IPS DF 19.7 (cell line): ENCODE measurements at places on chromosomes 13 and 19.

DNA sequence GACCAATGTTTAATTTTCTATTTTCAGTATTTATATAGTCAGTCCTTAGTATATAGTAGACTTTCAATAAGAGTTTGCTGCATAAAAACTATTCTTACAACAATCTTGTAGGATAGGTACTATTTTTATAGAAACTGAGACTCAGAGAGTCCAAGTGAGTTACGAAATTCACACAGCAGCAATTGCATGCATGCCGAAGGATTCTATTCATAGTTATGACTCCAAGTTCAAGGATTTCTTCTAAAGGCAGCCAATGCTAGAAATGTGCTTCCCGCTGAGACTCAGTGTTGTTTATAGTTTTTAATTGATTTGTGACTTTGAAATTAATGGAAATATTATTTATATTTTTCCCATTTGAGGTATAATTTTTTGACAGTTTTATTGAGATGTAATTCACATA lies 62.7 kb upstream of the CSNK1A1L start:
- DNase-seq, result no peak

DNA sequence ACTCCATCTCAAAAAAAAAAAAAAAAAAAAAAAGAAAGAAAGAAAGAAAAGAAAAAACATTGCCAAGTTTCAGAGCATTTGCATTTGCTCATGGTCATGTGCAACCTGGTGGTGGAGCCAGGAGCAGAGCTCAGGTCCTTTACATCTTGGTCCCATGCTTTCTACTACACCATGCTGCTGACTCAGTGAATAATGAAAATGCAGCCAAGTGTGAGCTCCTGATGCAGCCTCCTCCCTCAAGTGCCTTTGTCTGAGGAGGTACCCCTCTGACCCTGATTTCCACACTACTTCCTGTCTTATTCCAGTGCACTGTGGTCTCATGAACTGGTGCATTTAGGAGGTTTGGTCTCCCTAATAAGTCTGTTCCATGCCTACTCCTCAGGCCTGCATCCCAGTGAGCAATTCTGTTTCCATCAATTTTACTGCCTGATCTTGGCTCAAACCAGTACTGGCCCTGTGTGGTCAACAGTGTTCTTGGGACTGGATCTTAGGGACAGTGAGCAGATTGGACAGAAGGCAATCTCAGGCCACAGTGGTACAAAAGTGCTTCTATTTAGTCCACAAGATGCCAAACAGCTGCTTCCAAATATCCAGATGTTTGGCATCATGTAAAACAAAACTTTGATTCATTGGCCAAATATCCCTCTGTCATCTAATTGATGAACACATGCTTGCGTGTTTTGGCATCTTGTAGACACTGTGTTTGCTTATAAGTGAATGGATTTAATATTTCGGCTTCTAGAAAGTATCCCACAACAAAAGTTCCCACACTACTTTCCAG lies 28.8 kb upstream of the LRCH1 start:
- DNase-seq, result no peak

DNA sequence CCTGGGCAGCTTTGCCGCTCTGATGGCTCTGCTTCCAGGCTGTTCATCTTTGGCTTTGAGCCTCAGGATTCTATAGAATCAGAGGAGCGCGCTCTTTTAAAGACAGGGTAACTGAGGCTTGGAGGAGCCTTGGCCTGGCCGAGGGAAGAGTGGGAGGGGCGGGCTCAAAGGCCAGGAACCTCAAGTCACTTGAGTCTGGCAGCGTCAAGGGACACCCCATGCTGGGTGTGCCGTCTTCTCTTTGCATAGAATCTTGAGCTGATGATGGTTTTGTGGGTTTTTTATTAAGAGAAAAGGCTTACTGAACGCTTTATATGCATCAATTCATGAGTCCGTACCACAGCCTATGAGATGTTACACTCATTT lies 1.1 kb downstream of the PGLS start:
- no peak for DNase-seq

DNA sequence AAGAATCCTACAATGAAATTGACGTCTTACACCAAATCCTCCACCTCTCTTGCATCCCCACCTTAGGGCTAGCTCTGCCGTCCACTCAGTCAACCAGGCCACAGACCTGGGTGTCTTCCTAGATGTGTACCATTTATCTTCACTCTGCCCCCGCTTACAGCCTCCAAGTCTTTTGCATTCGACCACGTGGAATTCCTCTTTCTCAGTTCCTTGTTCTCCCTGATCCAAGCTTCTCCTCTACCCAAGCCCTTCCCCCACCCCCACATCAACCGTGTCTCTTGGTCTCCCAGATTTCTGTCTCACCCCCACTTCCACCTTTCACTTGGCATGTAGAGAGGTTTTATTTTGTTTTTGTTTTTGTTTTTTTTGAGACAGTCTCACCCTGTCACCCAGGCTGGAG lies 1.2 kb upstream of the DMWD start:
- no peak for DNase-seq

DNA sequence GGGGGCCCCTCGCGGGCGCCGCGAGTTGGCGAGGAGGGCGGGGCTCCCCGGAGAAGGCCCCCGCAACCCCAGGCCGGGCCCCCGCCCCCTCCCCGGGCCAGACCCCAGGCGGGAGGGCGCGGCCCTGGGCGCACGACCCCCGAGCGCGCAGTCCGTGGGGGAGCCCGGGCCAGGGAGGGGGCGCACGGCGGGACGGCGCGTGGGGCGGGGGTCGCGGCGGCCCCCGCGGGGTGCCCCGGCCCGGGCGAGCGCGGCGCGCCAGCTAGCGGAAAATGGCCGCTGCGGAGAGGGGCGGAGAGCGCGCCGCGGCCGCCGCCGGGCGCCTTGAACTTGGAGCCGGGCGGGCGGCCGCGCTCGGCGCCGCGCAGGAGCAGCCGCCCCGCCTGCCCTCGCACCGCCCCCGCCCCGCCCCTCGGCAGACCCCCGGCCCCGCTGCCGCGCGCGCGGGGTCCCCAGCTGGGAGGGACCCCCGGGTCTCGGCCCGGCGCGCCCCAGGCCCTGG lies 6.4 kb upstream of the NFIC start:
- no peak for DNase-seq

- no peak for DNase-seq
These were observed 49.4 kb downstream of the PEPD start for GRCh38 chr19:33472226-33472625.
